ENCODE measurements at places on chromosomes 1 and 21. TPM values are rescaled to one million over a fixed set of nuclear protein-coding genes. Genes with fewer than 3 reads are reported as not detected.

The ZNF648 gene
- not detected for total RNA-seq

The FAM3B gene
- total RNA-seq, result 52.1 TPM

The FCRL3 gene
- total RNA-seq, result not detected

The ADCY10 gene
- not detected for total RNA-seq

The FCRL1 gene
- total RNA-seq, result not detected

The CADM3 gene
- 9.2 TPM for total RNA-seq

The PGLYRP3 gene
- 14.4 TPM for total RNA-seq

The OR10J1 gene
- total RNA-seq, result not detected

The PRKAA2 gene
- 1.1 TPM for total RNA-seq

The DDAH1 gene
- total RNA-seq, result 6.1 TPM

The OR2T12 gene
- total RNA-seq, result not detected

The SELE gene
- total RNA-seq, result 1.2 TPM

The SETD4 gene
- 30.1 TPM for total RNA-seq

The HTR6 gene
- not detected for total RNA-seq

The KAZN gene
- 25.0 TPM for total RNA-seq

The PKLR gene
- not detected for total RNA-seq

The CD34 gene
- total RNA-seq, result 17.3 TPM

The OLIG1 gene
- not detected for total RNA-seq

The NTNG1 gene
- 1.3 TPM for total RNA-seq

The PGBD5 gene
- 2.2 TPM for total RNA-seq

The PYHIN1 gene
- 1.7 TPM for total RNA-seq

The BCAR3 gene
- 17.5 TPM for total RNA-seq

The PADI4 gene
- not detected for total RNA-seq

The PODN gene
- total RNA-seq, result 25.5 TPM

The FTCD gene
- not detected for total RNA-seq

The C1orf35 gene
- 8.5 TPM for total RNA-seq

The TEX38 gene
- not detected for total RNA-seq

The UTS2 gene
- not detected for total RNA-seq

The ACKR1 gene
- 67.9 TPM for total RNA-seq
